ENCODE measurements at places on chromosomes 3 and 15. TPM values are rescaled to one million over a fixed set of nuclear protein-coding genes. Genes with fewer than 3 reads are reported as not detected.

Gene SNX22
- total RNA-seq, result 4.5 TPM

Gene USP50
- total RNA-seq, result 0.73 TPM

Gene VGLL3
- total RNA-seq, result under 0.01 TPM

Gene GPD1L
- total RNA-seq, result 16.8 TPM

Gene GOLGA8R
- total RNA-seq, result 2.2 TPM

Gene ATP2B2
- not detected for total RNA-seq

Gene SLC51A
- 0.31 TPM for total RNA-seq

Gene GPR149
- not detected for total RNA-seq

Gene ALS2CL
- 5.4 TPM for total RNA-seq

Gene ZPLD1
- total RNA-seq, result not detected

Gene ENTPD3
- 0.10 TPM for total RNA-seq

Gene AP4E1
- 11.2 TPM for total RNA-seq

Gene SSUH2
- not detected for total RNA-seq

Gene SCN11A
- total RNA-seq, result under 0.01 TPM

Gene SNTN
- not detected for total RNA-seq

Gene CD80
- total RNA-seq, result 5.9 TPM

Gene KCNH8
- total RNA-seq, result 1.0 TPM

Gene UQCC5
- total RNA-seq, result 1.2 TPM

Gene SEMA7A
- total RNA-seq, result 5.9 TPM

Gene ARPIN
- total RNA-seq, result 2.9 TPM

Gene THRB
- total RNA-seq, result 0.94 TPM

Gene LMAN1L
- total RNA-seq, result 0.21 TPM

Gene TPRG1
- total RNA-seq, result 2.4 TPM

Gene AHSG
- total RNA-seq, result not detected

Gene LRRC34
- total RNA-seq, result 0.73 TPM

Gene TADA3
- total RNA-seq, result 28.8 TPM

Gene NR1I2
- total RNA-seq, result not detected

Gene GYG1
- total RNA-seq, result 33.4 TPM

Gene EIF4G1
- 114 TPM for total RNA-seq

Gene CCR2
- 6.9 TPM for total RNA-seq

Gene SOX14
- total RNA-seq, result not detected

Gene WWTR1
- 0.31 TPM for total RNA-seq

Gene TMEM41A
- total RNA-seq, result 16.8 TPM

Gene ACP3
- 18.1 TPM for total RNA-seq

Gene CASR
- 1.2 TPM for total RNA-seq

Gene ZIC4
- total RNA-seq, result not detected

Gene ACTL6A
- 15.0 TPM for total RNA-seq

Gene ITIH4
- total RNA-seq, result 10.9 TPM

Gene C3orf85
- total RNA-seq, result not detected

Gene P2RY12
- 14.1 TPM for total RNA-seq

Gene SEMA5B
- total RNA-seq, result not detected

Gene CDCP1
- total RNA-seq, result 0.31 TPM

Gene KLHL18
- total RNA-seq, result 14.2 TPM

Gene GOLGA6L4
- 0.42 TPM for total RNA-seq

Gene SLC22A14
- total RNA-seq, result 0.10 TPM

Gene B4GALT4
- total RNA-seq, result 17.6 TPM

Gene CAMKV
- not detected for total RNA-seq

Gene LYZL4
- not detected for total RNA-seq
